ENCODE measurements at places on chromosomes 16 and 17. TPM values are rescaled to one million over a fixed set of nuclear protein-coding genes. Genes with fewer than 3 reads are reported as not detected.

- ATAC-seq, result no peak
Observed at GRCh38 chr17:7392696-7393612, 1.4 kb downstream of the PLSCR3 start.

GRCh38 chr16:28556914-28557320, 3.2 kb downstream of the SGF29 start:
- ATAC-seq, result no peak

DNA sequence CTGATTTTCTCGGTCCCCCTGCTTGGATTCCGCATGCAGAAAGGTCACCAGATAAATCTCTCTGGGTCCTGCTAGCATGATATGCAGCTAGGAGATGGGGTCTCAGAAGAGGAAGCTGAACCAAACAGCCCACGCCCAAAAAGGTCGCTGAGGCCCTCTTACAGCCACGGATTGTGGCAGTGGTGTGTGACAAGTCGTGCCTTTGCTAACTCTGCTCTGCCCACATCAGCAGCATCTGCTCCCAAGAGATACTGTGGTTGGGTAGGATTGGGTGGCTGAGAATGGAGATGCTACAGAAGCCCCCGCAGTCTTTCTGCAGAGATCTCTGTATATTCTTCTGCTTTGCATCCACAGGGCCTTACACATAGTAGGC, 15.2 kb upstream of the SKAP1 start:
- no peak for ATAC-seq

DNA sequence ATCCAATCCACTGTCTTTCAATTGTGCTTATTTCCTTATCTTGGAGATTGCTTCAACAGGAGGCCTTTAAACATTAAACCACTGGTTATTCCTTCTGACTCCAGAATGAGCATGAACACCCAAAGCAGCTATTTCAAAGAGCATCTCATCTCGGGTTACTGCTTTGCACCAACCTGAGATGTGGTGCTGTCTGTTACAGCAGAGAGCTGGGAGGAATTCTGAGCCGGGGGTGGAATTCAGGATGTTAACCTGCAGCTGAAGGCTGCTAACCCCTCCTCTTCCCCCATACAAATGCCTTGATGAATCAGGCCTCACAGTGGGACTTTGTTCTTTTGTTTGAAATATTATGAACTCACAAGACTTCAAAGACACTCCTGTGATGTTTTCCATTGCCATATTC, 113.1 kb downstream of the SHISA9 start:
- ATAC-seq, result no peak

DNA sequence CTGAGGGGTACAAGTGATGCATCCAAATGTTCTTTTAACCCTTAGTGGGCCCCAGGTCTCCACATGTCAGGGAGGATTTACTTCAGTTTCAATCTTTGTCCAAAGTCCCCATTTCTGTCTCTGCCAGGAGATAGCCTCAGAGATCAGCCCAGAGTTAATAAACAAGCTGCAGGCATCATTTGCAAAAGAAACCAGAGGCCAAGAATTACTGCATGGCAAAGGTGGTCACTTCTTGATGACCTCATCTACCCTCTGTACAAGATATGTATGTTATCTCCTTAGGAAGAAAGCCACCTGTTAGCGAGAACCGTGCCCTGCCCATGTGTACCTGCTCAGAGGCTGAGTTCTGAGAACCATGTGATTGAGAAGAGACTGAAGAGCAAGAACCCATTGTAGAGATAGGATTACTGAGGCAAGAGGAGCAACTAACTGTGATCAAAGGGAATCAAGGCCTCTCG, 40.3 kb downstream of the SALL1 start:
- ATAC-seq, result no peak

DNA sequence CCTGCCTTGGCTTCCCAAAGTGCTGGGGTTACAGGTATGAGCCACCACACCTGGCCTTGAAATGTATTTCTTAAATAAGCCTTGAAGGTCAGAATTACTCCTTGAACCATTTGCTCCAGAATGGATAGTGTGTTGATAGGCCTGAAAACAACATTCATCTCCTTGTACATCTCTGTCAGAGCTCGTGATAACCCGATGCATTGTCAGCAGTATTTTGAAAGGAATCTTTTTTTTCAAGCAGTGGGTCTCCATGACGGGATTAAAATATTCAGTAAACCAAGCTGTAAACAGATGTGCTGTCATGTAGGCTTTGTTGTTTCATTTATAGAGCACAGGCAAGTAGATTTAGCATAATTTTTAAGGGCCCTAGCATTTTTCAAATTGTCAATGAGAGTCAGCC, 16.6 kb downstream of the NSRP1 start:
- no peak for ATAC-seq

GRCh38 chr16:50925758-50926357, 184.0 kb downstream of the CYLD start:
- ATAC-seq, result no peak

DNA sequence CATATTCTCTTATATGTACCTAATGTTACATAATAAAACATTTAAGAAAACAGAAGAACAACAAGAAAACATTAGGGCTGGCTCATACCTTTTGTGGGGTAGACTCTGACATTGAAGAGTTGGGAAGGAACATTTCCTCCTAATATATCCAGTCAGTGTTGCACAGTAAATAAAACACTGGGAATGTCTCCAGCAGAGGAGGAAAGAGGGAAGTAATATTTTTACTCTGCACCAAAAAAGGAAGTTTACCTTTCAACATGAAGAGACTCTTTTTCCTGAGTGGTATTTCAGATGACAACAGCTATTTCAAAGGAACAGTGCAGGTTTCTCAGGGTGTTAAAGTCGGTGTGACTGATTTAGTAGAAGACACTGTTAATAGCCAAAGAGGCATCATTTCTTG, 31.9 kb downstream of the EPN2 start:
- no peak for ATAC-seq

- ATAC-seq, result peak; percentile 88
Observed at GRCh38 chr17:7204828-7205461, 14.7 kb downstream of the DLG4 start.

- ATAC-seq, result no peak
Observed at GRCh38 chr17:56742601-56743000, 91.1 kb downstream of the C17orf67 start.

GRCh38 chr17:76335716-76336381, 17.9 kb downstream of the PRPSAP1 start:
- no peak for ATAC-seq

GRCh38 chr17:65218261-65218660, 81.1 kb downstream of the RGS9 start:
- no peak for ATAC-seq

GRCh38 chr17:81239714-81240555, 817 bp downstream of the NDUFAF8 start:
- ATAC-seq, result no peak

SLFN12 gene
- total RNA-seq, result not detected

BMERB1 gene
- total RNA-seq, result 100 TPM

All from motor neuron (in vitro differentiated cells).